CD4-positive, alpha-beta T cell treated with Interleukin-17A for 1 hour (primary cell): ENCODE measurements at places on chromosomes 4 and X.
A peak's percentile ranks its signal among the peaks of the same experiment; 100 is the strongest.

DNA sequence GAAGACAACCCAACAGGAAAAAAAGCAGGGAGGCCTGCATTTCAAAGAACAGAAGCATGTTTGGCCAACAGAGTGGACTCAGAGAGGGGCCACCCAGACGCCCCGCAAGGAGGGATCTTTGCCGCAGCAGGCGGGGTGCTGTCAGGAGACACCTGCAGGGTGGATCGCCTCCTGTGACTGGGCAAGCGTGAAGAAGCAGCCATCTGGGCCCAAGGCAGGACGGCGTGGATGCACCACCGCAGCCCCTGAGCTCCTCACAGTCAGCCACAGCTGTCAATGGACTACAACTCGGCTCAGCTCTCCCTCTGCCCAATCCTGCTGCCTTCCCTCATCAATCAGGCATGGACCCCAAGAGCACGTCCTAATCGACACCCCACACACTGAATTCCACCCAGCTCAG lies 32.0 kb upstream of the MAN2B2 start:
- no peak for DNase-seq

GRCh38 chr4:140837736-140838135 lies 81.6 kb upstream of the TBC1D9 start:
- DNase-seq = no peak

- no peak for DNase-seq
Observed at GRCh38 chrX:11589641-11590040, 76.1 kb downstream of the ARHGAP6 start.

DNA sequence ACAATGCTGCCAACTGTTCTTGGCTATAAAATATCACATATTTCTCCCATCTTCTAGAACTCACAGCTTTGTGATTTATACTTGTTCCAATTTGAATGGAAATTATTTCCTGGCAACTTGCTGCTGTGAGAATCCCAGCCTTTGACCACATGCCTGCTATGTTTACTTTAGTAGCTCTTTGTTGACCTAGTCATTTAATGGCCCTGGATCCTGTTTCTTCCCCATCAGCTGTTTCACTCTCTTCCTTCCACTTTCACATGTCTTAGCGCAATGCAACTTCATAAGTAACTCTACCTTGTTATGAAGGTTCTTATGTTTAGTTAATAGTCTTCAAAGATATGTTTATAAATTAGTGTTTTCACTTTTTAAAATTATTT lies 1973.6 kb upstream of the AGA start:
- DNase-seq = no peak

- DNase-seq = no peak
Observed at GRCh38 chrX:125758819-125759218, 407.3 kb downstream of the DCAF12L2 start.

DNA sequence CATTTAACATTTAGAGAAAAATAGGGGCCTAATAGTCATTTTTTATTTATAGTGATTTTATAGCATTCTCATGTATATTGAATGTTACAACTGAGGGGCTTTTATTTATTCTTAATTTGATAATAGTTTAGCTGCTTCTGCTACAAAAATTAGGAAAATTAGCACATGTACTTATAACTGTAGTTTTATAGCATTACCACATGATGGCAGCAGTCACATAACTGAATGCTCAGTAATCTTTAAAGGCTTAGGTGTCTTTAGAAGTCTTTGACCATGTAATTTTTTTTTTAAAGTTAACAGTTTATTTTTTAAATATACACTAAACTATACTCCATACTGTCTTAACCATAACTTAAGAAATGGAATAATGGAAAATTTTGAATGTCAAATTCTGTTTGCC lies 136.6 kb downstream of the STAG2 start:
- DNase-seq = peak; percentile 45

DNA sequence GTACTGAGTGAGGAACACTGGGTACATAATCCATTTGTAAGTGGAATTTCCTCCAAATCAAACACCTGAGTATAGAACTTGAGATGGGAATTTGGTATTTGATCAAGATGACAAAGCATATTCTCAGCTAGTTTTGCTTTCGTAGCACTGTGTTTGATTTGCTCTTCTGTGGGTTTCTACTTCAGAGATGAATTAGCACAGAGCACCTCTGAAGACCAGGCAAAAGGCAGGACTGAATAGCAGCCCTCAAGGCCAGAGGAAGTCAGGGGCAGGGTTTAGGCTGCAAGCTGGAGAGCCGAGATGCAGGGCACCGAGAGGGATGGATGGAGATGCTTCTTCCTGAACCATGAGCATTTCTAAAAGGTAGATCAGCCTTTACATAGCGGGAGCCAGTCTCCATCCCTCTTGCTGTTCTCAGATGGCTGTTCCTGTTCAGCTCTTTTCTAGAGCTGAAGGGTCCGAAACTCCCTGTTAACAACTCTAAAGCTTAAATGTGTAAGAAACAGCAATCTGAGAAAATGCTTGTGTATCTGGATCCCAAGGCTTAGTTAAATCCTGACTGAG lies 10.8 kb downstream of the ZFP42 start:
- DNase-seq = no peak

DNA sequence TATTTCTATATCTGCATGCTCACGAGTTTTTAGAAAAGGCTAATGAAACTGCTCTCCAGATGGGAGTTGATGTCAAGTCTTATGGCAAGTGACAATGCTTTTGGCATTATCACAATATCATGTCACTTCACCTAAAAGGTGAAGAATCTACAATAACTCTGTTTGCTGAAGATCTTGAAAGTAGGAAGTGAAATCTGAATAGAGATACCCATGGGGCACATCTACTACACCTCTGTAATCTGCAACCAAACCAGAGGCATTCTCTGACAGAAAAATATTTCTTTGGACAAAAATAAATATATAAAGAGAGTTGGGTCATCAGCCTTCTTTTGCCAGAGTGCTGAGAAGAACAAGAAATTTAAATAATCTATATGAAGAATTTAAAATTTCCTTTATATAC lies 3.9 kb upstream of the VAMP7 start:
- DNase-seq = no peak

DNA sequence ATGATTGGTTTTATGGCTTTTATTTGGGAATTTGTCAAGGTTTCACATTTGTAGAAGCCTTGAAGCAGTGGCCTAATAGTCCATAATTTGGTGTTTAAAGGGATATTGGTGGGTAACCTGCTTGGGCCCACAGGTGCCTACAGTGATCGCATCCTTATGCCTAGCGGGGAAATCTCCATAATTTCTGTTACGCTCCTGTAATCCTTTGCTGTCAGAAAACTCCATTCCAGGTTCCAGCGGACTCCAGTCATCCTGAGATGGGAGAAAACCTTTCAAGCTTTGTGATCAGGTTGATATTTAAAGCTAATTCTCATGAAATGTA lies 257.0 kb upstream of the JADE1 start:
- DNase-seq = no peak

- DNase-seq = peak; percentile 73
Observed at GRCh38 chrX:65601530-65602220, 65.8 kb upstream of the MSN start.

- DNase-seq = no peak
Observed at GRCh38 chrX:117508021-117508420, 608.6 kb downstream of the KLHL13 start.

DNA sequence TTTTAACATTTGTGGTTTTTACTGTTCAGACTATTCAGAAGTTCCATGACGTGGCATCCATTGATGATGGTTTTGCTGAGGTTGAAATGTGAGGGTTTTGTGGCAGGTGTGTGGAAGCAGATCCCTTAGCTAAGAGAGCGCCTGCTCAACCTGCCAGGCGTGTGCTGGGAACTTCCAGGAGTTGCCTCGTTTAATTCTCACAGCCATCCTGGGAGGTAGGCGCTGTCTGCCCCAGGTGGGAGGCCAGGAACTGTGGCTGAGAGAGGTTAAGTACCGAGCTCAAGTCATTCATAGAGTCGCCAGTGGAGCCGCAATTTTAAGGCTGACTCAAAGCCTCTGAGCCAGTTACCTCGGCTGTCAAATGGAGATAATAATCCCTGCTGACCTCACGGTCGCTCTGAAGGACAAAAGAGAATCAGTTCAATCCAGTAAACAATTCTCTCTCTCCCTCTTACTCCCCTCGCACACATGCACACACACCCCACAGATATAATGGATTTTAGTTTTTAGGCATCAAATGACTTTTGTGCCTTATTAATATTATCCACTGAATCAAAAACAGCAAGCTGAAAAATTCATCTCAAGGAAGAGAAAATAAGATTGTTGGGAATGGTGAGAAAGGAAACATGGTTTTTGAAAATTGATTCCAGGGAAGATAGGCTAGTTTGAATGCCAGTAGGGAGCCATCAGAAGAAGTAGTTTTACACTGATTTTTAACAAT lies 171.3 kb downstream of the PTTG2 start:
- peak; percentile 85 for DNase-seq

DNA sequence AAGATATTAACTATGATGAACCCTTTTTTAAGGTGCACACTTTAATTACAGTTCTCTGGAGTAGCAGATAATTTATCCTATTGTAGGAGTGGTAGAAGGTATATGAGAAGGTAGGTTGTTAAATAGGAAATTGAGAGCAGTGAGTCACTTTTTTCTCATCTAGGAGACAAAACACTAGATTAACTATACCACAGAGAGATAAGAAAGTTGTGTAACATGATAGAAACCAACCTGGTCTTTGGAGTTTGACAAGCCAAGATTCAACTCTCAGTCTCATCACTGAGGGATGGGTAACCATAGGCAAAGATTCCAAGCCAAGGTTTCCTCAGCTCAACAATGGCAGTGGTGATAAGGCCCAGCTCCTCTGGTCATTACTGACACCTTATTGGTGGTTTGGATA lies 104.0 kb downstream of the MAD2L1 start:
- DNase-seq = no peak

- no peak for DNase-seq
Observed at GRCh38 chr4:150464523-150464922, 117.4 kb upstream of the MAB21L2 start.

DNA sequence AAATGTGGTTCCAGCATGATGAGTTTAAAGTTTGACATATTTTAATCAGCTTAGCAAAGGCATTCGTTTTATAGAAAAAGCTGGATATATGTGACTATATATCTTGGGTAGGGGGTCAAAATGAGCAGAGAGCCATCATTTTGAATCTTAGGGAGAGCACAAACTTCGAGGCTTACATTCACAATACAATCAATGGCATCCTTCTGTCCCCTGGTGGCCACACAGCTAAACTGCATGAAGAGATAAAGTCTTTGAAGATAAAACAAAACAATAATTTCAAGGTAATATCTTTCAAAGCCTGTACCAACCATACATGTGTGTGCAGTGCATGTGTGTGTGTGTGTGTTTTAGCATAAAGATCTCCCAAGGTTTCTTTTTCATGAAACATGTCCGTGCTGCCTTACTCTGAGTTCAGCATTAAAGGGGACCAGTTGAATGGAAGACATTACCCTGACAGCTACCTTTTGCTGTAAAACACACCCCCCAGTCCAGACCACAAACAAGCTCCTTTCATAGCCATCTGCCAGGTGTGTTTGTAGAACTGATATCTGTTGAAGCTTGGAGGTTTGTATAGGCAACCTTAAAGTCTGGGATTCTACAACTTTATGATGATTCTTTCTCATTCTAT lies 22.0 kb downstream of the DYNLT3 start:
- DNase-seq = peak; percentile 69

DNA sequence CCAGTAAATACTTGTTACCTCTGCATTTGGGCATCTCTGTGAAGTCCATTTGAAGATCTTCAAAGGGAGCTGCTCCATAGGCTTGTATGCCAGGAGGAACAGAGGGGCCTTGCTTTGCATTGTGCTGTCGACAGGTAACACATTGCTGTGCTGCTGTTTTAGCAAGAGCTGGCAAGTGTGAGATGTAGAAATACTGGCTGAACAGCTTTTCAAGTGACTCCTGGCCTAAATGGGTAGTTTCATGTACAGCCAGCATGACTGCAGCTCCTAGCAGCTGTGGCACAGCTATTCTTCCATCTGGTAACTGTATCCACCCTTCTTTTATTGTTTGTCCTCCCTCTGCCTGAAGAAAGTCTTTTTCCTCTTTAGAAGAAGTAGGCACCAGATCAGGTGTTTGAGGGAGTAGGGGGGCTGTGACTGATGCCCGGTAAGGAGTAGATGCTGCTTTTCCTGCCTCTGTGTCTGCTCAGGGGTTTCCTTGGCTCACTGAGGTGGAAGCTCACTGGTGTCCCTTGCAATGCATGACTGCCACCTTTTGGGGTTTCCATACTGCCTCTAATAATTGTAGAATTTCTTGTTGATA lies 965.3 kb downstream of the CCSER1 start:
- no peak for DNase-seq

GRCh38 chr4:1151541-1151940 lies 20.8 kb downstream of the SPON2 start:
- no peak for DNase-seq

DNA sequence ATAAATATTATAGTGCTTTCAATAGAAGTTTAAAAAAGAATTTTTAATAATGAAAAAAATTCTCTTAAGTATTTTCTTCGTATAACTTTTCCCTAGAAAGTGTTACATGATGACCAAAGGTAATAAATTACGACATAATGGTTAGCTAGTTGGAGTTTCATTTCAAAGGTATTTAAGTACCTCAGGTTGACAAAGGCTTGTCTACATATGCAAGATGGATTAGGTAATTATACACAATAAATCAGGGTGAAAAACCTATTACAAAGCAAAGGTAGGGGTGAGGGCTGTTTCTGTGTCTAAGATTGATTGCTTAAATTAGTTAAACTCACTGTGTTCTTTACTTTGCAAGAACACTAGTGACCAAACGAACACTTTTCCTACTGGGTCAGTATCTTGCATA lies 508.5 kb upstream of the FAT1 start:
- DNase-seq = no peak

- no peak for DNase-seq
Observed at GRCh38 chr4:8676676-8677075, 84.1 kb downstream of the CPZ start.

DNA sequence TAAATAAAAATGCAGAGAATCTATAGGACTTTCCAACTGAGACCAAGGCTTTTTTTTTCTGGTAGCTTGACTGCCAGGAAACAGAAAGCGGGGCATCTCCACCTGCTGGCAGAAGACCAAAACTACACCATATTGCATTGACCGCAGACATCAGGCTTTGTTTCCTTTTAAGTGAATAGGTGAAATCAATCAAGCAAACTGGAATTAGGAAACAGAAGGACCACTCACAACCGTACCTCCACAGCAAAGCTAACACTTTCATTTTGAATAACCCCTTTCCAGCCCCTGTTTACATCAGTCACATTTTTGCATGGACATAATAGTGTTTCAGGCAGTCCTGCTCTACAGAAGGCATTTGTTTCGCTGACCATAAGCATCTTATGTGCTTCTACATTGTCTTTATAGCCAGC lies 218.2 kb downstream of the IDS start:
- peak; percentile 49 for DNase-seq

DNA sequence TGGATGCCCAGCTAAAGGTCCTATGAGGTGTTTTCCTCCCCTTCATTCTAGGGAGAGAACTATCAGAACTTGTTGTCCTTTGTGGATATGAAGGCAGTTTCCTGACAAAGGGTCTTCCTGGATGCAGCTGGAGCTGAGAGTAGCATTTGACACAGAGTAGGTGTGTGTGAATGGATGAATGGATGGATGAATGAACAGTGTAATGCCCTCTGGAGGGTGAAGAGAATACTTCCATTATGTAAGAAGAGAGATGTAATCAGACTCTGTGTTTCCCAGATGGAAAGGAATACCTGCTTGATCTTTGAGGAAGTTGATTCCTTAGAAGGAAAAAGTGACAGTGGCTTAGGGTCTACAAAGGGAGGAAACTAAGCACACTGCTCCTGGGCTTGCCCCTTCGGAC lies 55.4 kb upstream of the AADAT start:
- DNase-seq = no peak

- peak; percentile 18 for DNase-seq
Observed at GRCh38 chr4:147160908-147161513, 215.3 kb upstream of the TTC29 start.
